ENCODE measurements at places on chromosomes 3 and 15. TPM values are rescaled to one million over a fixed set of nuclear protein-coding genes. Genes with fewer than 3 reads are reported as not detected.

GRCh38 chr15:48470096-48470495, 138.9 kb downstream of the DUT start:
- no peak for DNase-seq

DNA sequence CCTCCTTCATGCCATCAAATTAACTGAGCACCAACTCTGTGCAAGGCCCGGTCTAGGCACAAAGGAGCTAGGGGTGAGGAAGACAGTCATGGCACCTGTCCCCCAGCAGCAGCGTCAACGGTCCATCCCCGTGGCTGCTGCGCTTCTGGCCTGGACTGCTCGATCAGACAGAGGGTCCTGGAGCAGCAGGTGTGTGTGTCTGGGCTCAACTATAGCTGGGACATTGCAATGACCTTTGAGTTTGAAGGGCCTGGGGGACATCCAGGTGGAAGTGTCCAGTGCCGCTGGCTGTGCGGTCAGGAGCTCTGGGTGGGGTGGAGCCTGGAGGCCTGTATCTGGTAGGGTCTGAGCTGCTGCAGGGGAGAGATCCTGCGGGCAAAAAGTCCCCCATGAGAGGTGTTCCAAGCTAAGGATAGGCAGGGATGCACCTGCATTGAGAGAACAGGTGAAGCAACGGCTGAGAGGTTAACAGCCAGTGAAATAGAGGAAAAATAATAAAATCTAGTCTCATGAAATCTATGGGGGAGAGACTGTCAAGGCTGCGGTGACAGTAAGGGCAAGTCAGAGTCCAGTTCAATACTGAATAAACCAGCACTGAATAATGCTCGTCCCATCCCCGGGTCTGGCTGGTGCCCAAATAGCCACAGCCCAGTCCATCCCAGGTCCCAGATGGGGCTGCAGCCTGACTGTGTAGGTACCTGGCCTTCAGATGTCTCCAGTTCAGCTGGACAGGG, 25.4 kb upstream of the SLC41A3 start:
- DNase-seq: no peak

GRCh38 chr3:178777718-178778411, 241.6 kb downstream of the KCNMB2 start:
- no peak for DNase-seq

DNA sequence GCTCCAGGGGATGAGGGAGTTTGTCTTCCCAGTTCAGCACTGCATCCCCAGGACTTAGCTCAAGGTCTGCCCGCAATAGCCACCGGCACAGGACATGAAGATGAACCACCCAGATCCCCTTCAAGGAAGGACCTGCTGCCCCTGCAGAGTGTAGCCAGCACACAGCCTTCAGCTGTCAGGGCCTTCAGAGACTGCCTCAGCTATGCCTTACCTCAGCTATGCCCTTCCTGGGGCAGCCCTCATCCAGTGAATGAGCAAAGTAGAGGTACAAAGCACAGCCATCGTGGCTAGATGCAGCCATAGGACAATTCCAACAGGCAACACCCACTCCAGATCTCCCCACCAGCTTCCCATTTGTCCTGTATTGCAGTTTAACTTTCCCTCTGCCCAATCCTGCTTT, 291.2 kb upstream of the STT3B start:
- no peak for DNase-seq

GRCh38 chr15:38406436-38406835, 47.5 kb upstream of the FAM98B start:
- DNase-seq: no peak

DNA sequence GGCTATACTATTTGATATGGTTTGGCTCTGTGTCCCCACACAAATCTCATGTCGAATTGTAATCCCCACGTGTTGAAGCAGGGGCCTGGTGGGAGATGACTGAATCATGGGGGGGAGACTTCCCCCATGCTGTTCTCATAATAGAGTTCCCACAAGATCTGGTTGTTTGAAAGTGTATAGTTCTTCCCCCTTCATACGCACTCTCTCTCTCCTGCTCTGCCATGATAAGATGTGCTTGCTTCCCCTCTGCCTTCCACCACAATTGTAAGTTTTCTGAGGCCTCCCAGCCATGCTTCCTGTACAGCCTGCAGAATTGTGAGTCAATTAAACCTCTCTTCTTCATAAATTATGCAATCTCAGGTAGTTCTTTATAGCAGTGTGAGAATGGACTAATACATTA, 290.1 kb upstream of the CHRM5 start:
- DNase-seq: no peak

DNA sequence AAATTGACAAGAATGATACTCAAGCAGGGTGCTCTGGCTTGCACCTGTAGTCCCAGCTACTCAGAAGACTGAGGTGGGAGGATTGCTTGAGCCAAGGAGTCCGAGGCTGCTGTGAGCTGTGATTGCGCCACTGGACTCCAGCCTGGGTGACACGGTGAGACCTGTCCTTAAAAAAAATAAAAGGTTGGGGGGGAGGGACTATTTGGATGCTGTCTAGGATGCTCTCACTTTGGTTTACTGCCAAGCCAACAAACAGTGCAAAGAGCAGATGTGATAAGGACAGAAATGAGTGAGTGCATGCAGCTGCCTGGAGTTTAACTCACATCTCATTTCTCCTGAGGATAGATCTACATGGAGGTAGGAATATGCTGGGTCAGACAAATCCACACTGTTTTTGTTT, 130.0 kb downstream of the FRMD4B start:
- no peak for DNase-seq

- no peak for DNase-seq
These were observed 77.1 kb upstream of the MEX3B start for GRCh38 chr15:82122746-82123400.

DNA sequence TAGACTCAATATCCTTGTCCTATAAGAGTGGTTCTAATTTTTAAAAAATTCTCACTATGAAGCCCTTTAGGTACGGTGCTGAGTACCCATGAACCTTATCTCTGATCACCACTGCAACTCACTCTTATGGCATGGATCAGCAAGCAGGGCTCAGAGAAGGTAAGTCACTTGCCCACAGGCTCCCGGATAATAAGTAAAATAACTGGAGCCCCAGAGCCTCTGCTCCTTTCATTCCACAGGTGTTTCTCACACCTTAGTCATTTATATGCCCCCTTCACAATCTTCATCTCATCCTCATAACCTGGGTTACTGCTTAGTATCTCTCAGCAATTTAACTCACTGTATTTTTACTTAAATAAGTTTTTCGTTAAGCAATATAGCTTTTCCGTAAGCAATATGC, 28.4 kb upstream of the AKAP13 start:
- no peak for DNase-seq

DNA sequence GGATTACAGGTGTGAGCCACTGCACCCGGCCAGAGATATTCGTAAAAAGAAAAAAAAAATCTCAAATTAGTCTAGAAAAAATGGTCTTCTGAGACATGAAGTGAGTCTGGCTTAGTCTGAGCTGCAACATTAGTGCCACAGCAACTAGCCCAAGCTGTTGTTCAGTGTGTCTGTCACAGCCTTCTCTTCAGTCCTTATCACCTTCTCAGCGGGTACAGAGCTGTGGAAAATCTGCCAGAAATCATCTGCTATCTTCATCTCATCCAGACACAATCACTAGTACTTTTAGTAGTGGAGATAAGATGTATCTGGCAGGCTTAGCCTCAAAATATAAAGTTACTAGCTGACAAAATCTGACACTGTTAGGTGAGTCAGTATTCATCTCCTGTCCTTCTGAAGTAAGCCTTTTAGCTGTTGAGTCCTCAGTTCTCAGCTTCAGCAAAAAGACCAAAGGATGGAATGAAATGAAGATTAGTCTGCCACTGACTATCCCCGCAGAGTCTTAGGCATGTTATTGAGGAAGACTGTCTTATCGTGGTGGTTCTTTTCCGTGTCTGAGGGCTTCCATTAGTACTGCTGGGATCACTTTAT, 120.5 kb upstream of the CGNL1 start:
- no peak for DNase-seq

- DNase-seq: no peak
These were observed 86.3 kb downstream of the ANP32A start for GRCh38 chr15:68734352-68734751.

GRCh38 chr3:174949523-174949922, 90.4 kb downstream of the NAALADL2 start:
- DNase-seq: no peak

DNA sequence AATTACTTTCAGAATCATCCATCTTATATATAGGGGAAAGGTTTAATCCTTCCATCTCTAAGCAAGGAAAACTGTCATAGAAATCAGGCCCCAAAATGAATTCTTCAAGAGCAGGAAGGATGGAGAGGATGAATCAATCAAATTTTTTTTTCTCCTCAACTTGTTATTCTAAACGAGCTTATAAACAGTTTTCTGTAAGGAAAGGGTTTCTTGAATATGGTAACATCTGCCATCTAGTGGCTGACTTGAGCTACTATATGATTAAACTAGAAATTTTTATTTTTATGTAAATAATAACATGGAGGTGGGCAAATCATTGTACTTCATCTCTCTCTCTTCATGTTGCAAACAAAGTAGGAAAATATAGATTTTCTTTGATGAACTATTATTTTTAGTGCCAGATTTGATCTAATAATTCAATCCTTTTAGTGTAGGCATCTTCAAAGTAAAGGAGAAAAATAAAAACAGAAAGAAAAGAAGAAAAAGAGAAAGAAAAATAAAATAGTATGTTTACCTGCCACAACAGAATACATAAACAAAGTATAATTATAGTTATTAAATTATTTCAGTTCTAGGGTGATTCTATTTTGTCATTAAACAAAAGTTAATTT, 146.6 kb downstream of the SERPINI1 start:
- DNase-seq: no peak

- no peak for DNase-seq
These were observed 62.6 kb upstream of the PRR20G start for GRCh38 chr3:127350172-127351050.

- DNase-seq: no peak
These were observed 46.0 kb downstream of the UACA start for GRCh38 chr15:70717237-70717793.

GRCh38 chr3:101849714-101850245, 466 bp downstream of the NFKBIZ start:
- DNase-seq: peak; percentile 57

DNA sequence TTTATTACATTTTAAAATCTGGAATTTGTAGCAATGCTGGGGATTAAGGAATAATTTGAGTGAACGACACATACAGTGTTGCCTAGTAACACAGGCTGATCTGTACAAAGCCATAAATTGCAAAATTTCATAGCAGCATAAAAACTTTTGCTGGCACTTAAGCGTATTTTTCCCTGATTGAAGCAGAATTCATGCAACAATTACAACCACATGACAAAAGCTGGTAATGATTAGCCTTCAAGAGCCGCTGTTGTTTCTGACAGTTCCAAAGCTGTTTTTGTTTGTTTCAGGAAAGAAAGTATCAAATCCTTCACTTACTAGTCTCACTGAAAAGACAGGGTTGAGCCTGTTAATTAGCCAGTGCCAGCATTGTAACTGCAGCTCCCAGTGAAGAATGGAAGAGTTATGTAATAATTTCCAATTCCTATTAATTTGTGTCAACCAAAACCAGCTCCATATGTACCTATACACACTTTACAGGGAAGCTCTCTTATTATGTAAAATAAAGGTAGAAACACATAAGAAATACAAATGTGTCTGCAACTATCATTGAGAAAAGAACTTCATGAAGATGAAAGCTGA, 60.7 kb downstream of the AGTR1 start:
- DNase-seq: no peak

DNA sequence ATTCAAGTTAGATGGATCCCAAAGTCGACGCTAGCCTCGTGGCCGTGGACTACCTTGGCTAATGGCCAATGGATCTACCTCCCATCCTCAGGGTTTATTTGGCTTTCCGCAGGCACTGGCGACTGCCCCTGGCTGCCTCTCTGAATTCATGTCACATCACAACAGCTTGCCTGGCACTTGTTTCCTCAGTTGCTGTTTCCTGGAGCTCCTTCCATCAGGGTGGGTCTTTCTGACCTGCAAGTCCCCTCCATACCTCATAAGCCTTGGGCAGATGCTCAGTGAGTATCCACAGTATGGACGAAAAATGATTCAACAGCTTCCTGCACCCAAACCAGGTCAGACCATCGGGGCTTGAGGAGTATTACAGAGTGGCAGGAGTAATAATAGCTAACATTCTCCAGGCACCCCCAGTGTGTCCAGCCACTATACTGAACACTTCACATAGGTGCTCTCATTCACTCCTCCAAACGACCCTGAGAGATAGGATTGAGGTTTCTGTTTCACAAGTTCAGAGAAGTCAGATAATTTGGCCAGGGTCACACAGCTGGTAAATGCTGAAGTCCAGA, 311.5 kb downstream of the TLE3 start:
- DNase-seq: no peak

- DNase-seq: no peak
These were observed 43.5 kb upstream of the ETV5 start for GRCh38 chr3:186152361-186152798.

- DNase-seq: no peak
These were observed 74.0 kb upstream of the TERB2 start for GRCh38 chr15:44882499-44882968.

Gene SNURF
- polyA plus RNA-seq: 10.0 TPM

Gene FBXL2
- 0.91 TPM for polyA plus RNA-seq

Gene ITIH1
- polyA plus RNA-seq: 0.04 TPM

Gene VWA5B2
- not detected for polyA plus RNA-seq

Gene ANKUB1
- polyA plus RNA-seq: not detected

Gene FETUB
- not detected for polyA plus RNA-seq

Gene NRROS
- 1.4 TPM for polyA plus RNA-seq

Gene HHLA2
- not detected for polyA plus RNA-seq

Gene CPLX3
- polyA plus RNA-seq: 1.5 TPM

Gene C3orf49
- polyA plus RNA-seq: not detected

Measured in heart left ventricle (tissue), 16 donors.